ENCODE measurements at places on chromosomes 4 and X.

DNA sequence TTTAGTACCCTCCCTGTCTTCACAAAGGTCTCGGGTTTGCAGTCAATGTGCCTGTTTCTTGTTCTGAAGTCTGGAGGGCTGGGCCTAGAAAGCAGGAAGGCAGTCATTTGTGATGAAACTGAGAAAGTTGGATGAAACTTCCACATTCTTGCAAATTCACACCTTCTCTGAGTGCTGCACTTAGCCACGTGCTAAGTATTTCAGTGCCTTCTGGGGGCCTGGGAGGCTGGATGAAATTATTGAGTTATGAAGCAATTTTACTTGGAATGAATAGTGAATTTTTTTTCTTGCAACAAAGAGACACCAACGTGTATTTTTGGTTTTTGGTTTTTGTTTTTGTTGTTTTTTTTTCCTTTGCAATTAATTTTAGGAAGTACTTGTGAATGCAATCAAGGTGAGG, 71.2 kb downstream of the MSX1 start:
- DNase-seq, result no peak

- no peak for DNase-seq
Measured at GRCh38 chr4:37597034-37597433, 89.1 kb downstream of the RELL1 start.

DNA sequence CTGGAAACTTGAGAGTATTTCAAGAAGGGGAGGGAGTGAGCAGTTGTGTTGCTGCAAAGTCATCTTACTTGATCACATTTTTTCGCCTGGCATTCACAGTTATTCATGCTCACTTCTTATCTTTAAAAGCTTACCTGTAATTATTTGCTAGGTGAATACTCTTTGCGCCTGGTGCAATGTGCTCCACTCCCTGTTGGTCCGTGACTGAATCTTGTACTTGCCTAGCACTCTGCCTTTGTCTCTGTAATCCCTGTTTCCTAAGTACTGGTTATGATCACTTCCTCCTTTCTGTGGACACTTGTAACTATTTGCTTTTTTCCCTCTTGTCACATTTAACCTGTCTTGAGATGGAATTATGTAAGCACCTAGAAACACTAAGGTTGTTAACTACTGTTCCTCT, 5.8 kb downstream of the BMP2K start:
- no peak for DNase-seq

DNA sequence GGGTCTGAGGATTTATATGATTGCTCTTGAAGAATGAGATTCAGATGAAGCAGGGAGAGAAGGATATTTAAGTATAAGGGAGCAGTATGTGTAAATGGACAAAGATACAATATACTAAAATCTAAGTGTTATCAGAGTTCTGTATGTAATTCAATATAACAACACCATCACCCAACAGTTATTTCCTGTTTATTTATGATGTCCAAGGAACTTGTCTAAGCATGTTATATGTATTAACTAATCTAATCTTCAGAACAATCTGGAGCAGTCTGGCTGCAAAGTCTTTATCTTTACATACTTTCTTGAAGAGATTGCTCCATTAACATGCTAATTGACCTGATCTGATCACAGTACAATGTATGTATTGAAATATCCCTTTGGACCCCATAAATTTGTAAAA, 203.8 kb upstream of the WDFY3 start:
- DNase-seq, result no peak

All from activated CD8-positive, alpha-beta memory T cell treated with anti-CD3 and anti-CD28 coated beads for 48 hours (primary cell).